ENCODE measurements at places on chromosomes 7 and 10.

GRCh38 chr7:2710901-2711551 lies 23.0 kb downstream of the AMZ1 start:
- no peak for DNase-seq

- DNase-seq, result no peak
These were observed 120.0 kb downstream of the ATXN7L1 start for GRCh38 chr7:105756367-105756766.

GRCh38 chr7:92639966-92640365 lies 49.8 kb upstream of the FAM133B start:
- no peak for DNase-seq

DNA sequence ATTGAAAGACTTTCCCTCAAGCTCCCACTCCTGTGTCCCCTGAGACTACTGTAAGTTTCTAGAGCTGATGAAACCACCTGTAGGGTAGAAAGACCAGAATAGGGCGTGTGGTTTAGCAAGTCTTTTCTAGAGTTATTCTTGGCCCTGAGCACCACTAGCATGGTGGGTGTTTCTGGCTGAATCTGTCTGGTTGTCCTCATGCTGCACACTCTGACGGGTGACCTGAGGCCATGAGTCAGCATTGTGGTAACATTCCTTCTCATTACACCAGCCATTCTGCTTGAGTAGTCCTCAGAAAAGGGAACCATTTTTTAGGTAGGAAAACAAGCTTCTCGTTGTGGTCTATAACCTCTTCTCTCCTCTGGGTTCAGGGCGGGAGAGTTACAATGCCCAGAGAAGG lies 250.3 kb downstream of the SNX13 start:
- DNase-seq, result peak; percentile 93

DNA sequence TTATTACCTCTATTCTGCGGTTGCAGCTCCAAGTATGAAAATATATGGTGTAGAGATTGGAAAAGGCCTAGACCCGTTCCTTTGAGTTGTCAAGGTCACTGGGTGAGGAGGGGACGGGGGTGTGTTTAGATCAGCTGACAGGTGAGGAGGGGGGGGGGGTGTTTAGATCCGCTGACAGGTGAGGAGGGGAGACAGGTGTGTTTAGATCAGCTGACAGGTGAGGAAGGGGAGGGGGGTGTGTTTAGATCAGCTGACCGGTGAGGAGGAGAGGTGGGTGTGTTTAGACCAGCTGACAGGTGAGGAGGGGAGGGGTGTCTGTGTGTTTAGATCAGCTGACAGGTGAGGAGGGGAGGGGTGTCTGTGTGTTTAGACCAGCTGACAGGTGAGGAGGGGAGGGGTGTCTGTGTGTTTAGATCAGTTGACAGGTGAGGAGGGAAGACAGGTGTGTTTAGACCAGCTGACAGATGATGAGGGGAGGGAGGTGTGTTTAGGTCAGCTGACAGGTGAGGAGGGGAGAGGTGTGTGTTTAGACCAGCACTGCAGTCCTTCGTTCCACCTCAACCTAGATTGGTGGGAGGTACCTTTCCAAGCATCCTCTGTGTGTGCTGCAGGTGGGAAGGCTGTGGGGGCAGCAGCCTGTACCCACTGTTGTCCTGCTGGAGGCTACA lies 655.0 kb upstream of the ADARB2 start:
- no peak for DNase-seq

- DNase-seq, result no peak
These were observed 1088.3 kb upstream of the SORCS1 start for GRCh38 chr10:108252771-108253170.

DNA sequence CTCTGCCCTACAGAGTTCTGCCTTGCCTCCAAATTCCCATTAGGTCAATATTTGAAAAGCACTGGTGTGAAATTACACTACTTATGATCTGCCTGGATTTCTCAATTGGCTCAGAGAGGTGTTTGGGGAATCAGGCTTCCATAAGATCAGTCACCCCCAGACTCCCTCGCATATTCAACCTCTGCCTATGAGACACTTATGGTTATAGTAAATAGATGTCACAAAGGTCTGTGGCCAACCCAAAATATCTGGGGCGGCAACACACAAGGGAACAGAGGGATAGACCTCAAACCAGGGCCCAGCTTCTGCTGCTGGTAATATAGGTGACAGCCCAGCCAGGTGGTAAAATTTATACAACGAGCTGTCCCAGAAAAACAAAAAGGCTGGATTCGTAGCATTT lies 376.7 kb upstream of the ZMIZ1 start:
- no peak for DNase-seq

- no peak for DNase-seq
These were observed 34.5 kb downstream of the PAPSS2 start for GRCh38 chr10:87694011-87694794.

GRCh38 chr7:38291117-38291647 lies 17.7 kb upstream of the TARP start:
- DNase-seq, result no peak

DNA sequence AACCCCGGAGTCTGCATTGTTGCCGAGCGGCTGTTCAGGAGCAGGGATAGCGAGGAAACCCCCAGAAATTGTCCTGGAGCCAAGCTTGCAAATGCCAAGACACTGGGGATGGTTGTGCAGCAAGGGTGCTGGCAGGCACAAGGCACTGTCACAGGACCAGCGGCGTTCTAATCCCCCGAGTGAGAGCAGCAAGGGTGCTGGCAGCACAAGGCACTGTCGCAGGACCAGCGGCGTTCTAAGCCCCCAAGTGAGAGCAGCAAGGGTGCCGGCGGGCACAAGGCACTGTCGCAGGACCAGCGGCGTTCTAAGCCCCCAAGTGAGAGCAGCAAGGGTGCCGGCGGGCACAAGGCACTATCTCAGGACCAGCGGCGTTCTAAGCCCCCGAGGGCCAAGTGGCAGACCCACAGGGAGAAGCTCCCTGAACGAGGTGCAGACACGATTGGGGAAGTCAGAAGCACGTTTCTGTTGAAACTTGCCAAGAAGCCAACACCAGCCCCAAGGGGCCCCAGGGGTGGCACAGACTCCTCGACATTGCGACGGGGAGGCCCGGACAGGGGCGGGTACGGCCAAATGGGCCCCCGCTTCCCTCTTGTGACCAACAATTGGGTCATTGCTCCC lies 40.4 kb upstream of the INPP5A start:
- DNase-seq, result no peak

DNA sequence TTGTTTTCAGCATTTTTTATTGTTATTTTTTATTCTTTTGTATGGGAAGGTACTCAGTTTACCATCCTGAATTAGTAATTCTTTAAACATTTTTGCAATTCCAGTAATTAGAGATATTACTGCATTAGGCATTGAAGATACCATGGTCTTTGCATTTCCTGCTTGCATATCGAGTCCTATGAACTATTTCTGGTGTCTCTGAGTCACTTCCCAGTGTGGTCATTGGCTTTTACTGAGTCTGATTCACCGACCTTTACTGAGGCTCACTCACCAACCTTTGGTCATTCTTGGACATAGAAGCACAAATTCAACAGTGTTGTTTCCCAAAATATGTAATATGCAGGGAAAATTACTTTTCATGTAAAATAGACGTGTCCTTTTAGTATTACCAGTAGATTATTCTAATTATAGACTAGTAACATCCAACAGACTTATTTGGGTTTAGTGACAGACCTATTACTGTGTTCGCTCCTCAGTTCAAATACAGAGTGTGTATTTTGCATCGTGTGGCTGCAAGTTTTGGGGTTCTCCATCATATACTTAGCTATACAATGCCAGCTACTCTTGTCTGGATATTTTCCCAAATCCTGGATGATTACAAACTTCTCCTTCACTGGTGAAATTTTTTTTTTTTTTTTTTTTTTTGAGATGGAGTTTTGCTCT lies 180.7 kb upstream of the PRSS1 start:
- peak; percentile 79 for DNase-seq

- no peak for DNase-seq
These were observed 25.9 kb downstream of the DGKI start for GRCh38 chr7:137820677-137821420.

DNA sequence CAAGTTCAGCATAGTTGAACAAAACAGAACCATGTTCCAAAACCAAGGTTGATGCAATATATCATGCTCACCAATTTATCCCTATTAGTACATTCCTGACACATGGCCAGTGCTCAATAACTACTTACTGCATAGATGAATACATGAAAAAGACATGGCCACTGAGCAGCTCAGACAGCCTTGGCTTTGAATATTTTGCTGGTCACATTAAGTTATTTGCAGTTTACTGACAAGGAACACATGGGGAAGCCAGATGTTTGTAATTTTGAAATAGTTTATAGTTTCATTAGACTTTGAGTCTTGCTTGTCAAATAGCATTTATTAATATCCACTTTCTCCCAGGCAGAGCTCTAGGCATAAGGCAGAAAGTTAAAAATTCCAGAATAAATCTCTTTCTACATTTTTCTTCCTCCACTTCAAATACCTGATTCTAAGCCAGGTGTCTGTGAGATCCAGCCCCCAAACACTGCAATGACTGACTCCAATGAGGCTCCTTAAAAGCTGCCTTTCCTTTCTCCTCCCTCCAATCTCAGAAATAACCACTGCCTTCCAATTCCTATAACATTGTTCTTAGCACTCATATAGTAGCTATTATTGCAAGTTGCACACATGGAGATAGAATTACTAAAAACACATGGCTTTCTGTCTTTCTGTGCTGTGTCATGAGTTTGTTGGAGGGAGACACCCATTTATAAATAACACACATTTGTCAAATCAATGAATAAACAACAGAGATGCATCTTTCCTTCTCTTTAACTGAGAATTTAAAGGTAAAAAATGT lies 91.3 kb downstream of the PCGF5 start:
- DNase-seq, result no peak

GRCh38 chr10:87740254-87740655 lies 77.8 kb downstream of the ATAD1 start:
- peak; percentile 31 for DNase-seq

- DNase-seq, result no peak
These were observed 372.5 kb downstream of the SDK1 start for GRCh38 chr7:3673524-3673923.

GRCh38 chr7:5827755-5828154 lies 46.3 kb upstream of the RNF216 start:
- DNase-seq, result no peak

DNA sequence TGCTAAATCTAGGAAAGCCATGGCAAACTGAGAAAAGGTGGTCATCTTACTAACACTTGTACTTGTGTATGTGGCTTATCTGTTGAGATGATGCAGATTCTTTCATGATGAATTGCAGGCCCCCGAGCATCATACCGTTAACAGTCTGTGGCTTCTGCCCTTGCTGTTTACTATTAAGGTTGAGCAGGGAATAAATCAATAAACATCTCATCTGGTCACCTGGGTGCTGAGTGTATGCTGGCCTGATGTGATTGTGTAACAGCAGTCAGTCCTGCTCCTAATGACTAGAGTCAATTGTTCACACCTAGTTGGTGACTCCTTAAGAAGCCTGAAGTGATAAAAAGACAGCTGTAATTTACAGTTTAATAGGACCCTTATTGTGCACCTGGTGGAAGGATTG lies 8.3 kb upstream of the GNAT3 start:
- DNase-seq, result no peak

- DNase-seq, result no peak
These were observed 289.4 kb downstream of the CAMK1D start for GRCh38 chr10:12638781-12639180.
